NCI-H524 (cell line): ENCODE measurements at places on chromosomes 12 and 14.

- no peak for DNase-seq
These were observed 110.5 kb downstream of the SCARB1 start for GRCh38 chr12:124753228-124753591.

- DNase-seq: no peak
These were observed 84.0 kb downstream of the LRRC9 start for GRCh38 chr14:60003991-60004390.

DNA sequence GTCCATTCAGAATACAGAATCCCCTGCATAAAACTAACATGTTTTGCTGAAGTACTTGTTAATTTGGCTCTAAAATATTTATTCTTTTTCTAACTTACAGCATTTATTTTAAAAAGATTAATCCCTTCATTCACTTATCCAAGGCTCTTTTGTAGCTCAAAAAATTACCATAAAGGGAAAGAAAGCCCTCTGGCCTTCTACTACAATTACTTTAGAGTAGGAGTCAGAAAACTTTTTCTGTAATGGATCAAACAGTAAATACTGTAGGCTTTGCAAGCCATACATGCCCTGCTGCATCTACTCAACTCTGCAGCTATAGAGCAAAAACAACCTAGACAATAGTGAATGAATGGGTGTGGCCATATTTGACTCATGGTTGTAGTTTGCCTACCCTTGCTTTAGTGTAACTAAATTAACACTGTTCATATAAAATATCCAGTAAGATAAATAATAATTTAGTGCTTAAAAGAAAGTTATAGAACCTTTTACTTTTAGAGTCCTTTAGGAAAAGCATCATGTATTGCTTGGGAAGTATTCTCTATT is 74.2 kb upstream of the ZFP36L1 start:
- DNase-seq: no peak

DNA sequence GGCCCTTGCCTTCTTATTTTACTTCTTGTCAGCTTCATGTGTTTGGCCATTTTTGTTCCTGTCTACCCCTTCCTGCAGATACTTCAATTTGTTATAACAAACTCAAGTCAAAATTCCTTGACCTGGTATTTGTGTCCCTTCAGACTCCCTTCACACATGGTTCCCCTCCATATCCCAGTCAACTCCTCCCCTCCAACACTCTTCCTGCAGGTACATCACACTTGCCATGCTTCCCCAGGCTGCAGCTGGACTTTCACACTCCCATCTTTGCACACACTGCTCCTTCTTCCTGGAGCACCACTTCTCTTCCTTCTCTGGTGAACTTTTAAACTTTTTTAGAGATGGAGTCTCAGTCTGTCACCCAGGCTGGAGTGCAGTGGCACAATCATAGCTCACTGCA is 18.9 kb upstream of the FIGNL2 start:
- no peak for DNase-seq

DNA sequence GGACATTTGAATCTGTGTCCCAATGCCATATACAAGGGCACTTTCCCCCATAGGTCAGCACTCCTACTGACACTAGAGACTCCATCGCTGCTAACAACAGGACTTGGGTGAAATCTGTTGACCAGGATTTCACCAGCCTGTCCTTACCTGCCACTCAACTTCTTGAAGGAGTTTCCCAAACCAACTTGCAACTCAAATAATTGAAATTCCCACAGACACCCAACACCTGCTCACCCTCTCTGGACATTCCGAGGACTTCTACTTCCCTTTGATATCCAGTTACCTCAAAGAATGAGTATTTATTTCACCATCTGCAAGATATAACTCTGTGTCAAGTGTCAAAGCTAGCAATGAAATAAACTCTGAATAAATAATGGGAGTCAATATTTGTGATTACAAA is 44.6 kb downstream of the LLPH start:
- no peak for DNase-seq

DNA sequence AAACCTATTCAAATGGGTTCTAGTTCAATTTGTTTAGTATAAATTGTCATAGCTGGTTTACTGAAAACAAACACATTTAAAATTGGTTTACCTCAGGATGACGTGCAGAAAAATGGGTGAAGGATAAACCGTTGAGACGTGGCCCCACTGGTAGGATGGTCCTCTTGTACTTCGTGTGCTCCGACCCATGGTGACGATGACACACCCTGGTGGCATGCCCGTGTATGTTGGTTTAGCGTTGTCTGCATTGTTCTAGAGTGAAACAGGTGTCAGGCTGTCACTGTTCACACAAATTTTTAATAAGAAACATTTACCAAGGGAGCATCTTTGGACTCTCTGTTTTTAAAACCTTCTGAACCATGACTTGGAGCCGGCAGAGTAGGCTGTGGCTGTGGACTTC is 8.3 kb downstream of the CALM1 start:
- no peak for DNase-seq

DNA sequence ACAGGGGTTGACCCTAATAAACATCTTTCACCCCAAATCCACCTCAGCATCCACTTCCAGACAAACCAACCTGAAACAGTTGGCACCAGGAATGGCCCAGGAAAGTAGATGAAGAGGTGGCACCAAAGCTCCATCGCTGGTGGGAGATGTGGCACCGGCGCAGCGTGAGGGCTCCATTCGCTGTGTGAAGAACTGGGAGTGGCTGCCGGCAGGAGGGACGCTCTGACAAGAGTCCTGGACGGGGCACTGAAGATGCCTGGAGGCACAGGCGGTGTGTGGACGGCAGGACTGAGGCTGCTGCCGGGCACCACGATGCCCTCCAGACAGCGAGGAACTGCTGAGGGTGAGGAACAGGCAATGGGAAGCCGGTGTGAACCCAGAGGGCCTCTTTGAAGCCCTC is 29.3 kb downstream of the DIO3 start:
- DNase-seq: no peak

- no peak for DNase-seq
These were observed 228.6 kb downstream of the DPF3 start for GRCh38 chr14:72665259-72665658.

GRCh38 chr14:90510159-90510558 is 113.3 kb downstream of the CALM1 start:
- no peak for DNase-seq

GRCh38 chr14:89037065-89037464 is 212.6 kb downstream of the TTC8 start:
- no peak for DNase-seq

GRCh38 chr14:31977001-31977556 is 100.0 kb upstream of the ARHGAP5 start:
- peak; percentile 91 for DNase-seq

DNA sequence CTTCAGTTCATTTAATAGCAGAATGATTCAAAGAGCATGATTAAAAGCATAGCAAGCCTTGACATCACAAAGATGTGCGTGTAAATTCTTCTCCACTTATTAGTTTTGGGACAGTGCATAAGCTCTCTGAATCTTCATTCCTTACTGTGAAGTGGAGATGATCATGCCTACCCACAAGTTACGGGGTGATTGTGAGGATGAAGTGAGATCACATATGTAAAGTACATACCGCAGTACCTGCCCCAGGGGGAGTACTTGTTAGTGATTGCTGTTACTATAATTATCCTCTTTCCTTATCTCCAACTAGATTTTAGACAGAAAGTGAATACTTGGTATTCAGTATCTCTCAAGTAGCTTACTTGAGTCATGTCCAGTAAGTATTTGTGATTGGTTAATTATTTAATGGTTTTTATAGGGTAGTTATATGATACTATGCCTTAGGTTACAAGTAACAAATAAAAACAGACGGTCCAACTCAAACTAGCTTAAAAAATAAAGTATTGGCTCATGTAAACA is 6.0 kb downstream of the RAD9B start:
- DNase-seq: no peak

GRCh38 chr14:76525106-76525821 is 149.3 kb downstream of the ESRRB start:
- no peak for DNase-seq

- DNase-seq: no peak
These were observed 125.2 kb upstream of the CCDC196 start for GRCh38 chr14:66361013-66361412.

GRCh38 chr14:29799464-29800095 is 128.1 kb downstream of the PRKD1 start:
- no peak for DNase-seq

GRCh38 chr14:51733147-51733546 is 81.4 kb downstream of the FRMD6 start:
- DNase-seq: peak; percentile 68

DNA sequence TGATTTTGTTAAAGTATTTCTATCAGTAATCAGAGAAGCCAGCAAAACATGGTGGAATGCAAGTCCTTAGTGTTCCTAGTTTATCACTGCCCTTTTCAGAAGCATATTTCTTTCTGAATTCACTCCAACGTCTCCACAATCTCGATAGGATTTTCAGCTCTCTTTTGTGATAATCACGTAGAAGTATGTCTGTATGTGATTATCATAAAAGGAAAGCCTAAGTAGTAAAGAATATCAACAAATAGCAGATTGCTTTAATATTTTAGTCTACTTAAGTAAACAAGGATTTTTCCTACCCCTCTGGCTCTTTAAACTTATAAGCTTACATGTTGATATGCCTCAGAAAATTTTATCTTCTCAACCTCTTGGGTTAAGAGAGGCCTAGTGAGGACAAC is 147.4 kb upstream of the NUDT4 start:
- no peak for DNase-seq

- no peak for DNase-seq
These were observed 353.7 kb downstream of the APAF1 start for GRCh38 chr12:98998697-98999299.

GRCh38 chr14:99687284-99688209 is 3.4 kb downstream of the CYP46A1 start:
- DNase-seq: no peak

GRCh38 chr14:77864085-77864484 is 64.2 kb downstream of the ADCK1 start:
- no peak for DNase-seq

DNA sequence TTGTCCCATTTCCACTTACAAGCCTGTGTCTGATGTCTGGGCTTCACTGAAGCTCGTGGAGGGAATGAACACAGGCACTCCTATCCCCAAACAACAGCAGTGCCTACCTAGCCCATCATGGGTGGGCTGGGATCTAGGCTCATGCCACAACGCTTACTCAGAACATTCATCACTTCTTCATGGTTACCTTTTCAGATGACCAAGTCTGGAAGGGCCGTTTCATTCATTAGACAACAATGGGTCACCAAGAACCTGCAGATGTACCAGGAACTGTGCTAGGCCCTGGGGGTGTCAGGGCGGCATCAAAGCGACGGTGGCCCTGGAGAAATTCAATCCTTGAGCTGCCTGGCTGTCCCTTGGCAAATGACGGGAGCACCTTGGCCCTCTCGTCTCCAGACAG is 64.9 kb upstream of the FZD10 start:
- DNase-seq: no peak

DNA sequence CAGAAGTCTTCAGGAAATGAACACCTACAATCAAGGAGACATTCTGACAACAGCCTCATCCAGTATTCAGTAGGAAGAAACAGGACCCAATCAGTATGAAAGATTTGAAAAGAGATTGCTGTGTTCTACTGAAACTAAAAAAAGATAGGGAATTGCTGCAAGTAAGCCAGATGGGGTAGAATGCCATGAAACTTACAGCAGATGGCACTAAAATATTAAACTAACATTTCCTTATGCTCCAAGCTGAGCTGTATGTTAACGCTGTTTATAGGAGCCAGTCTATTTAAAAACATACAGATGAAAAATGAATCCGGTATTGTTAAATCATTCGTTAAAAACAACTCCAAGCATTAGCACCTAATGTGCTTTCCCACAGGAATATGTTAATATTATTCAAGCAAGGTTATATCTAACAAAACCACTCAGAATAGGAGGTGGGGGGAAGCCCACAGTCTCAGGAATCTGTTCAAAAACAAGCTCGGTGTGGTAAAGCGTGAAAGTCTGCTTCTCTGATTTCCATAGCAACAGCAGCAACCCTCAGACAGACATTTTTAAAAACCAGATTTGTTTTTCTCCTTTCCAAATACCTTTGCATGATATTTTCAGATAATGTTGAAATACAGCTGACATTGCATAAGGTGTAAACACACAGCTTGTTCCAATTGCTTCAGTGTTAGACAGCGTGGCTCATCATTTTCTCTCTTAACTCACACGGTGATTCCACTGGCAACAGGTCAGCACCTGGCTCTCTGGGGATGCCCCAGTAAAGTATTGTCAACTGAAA is 131.4 kb upstream of the CCDC175 start:
- peak; percentile 82 for DNase-seq

GRCh38 chr12:53999559-54000115 is 324 bp upstream of the HOXC9 start:
- DNase-seq: peak; percentile 53

DNA sequence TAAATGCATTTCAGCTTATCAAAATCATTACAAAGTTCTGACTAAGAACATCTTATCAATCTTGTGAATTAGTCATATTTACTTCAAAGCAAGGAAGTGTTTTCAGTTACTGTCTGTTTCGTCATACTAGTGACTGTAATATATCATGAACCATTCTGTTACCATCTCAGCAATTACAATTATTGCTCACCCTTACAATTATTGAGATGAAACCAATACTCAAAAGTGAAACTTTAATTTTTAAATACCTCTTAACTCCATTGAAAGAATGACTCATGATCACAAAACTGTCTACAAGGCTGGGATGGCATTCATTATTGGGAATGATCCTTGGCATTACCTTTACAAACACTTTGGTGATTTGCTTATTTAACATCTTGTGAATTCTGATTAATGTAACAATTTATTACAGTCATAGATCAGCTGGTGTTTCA is 90.3 kb downstream of the RPS6KA5 start:
- DNase-seq: no peak

DNA sequence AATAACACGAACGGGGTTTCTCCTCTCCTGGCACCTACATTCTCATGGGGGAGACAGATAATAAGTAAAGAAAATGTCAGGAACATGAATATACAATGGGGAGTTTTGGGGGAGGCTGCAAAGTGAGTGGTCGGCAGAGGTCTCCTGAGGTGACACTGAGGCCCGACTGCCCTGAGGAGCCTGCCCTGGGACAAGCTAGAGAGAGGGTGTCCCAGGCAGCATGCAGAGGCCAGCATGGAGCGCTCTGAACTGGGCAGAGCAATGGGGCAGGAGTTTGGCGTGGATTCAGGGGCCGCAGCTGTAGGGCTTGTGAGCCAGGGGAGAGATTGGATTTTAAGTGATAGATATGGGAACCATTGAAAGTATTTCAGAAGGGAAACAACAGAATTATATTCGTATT is 320.5 kb downstream of the CACNA1C start:
- no peak for DNase-seq

DNA sequence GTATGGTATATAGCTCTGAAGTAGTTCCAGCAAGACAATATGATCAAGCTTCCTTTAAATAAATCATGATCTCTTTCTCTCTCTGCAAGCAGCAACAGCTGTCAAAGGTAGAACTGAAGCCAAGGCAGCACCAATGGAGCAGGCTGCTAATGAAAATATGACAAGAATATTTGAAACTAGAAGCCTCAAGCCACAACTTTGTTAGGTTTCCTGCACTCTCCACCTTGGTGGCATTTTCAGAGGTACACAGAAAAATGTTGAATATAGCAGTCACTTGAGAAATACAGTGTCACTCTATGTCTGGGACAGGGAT is 43.8 kb upstream of the PSMA6 start:
- no peak for DNase-seq
